Type B pancreatic cell (in vitro differentiated cells): ENCODE measurements at places on chromosomes 4 and X. TPM values are rescaled to one million over a fixed set of nuclear protein-coding genes. Genes with fewer than 3 reads are reported as not detected.

DNA sequence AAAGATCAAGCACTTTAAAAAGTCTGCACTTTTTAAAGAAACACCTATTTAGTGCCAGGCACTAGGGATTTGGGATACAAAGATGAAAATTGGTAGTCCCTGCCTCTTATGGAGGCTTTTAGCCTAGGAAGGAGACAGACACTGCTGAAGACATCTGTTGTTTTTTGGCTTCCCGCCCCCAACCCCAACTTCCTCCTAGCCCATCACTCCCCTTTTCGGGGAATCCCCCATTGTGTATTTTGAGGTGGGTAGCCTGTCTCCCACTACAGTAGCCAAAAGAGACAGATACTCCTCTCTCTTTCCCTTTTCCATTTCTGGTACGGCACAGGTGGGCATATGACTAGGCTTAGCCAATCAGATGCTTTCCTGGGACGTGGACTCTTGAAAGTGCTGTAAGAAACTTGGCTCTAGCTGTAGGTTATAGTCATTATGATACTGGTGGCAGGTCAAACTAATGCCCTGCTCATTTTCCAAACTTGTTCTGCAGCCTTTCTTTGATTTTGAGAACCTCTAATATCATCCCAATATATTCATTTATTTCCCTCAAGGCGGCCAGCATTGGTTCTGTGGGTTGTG, 194.6 kb upstream of the RBPJ start:
- DNase-seq, result no peak

- DNase-seq, result no peak
These were observed 14.7 kb upstream of the VSIG1 start for GRCh38 chrX:108029928-108030711.

Gene HSFX4
- total RNA-seq, result not detected in 2 replicates

Gene ODAPH
- total RNA-seq, result not detected in 2 replicates

Gene RASGEF1B
- 8.3 and 11.0 TPM in 2 replicates for total RNA-seq

GRCh38 chrX:153902385-153902784, 2.1 kb upstream of the AVPR2 start:
- DNase-seq, result no peak

Gene PLRG1
- total RNA-seq, result 92.9 and 95.7 TPM in 2 replicates

Gene FAM47A
- not detected in 2 replicates for total RNA-seq

Gene SAGE1
- not detected in 2 replicates for total RNA-seq

DNA sequence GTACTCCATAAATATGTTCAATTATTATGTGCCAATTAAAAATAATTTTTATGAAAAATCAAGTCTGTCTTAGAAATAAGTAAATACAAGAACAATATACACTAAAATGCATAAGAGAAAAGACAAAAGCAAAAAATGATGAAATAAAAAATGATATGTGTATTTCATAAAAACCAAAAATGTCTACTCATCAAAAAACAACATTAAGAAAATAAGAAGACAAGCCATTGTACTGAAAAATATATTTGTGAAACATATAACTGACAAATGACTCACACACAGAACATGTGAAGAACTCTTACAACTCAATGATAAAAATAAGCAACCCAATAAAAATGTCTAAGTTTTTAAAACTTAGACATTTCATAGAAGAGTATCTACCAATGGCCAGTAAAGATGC, 34.1 kb upstream of the ENOX2 start:
- DNase-seq, result no peak

DNA sequence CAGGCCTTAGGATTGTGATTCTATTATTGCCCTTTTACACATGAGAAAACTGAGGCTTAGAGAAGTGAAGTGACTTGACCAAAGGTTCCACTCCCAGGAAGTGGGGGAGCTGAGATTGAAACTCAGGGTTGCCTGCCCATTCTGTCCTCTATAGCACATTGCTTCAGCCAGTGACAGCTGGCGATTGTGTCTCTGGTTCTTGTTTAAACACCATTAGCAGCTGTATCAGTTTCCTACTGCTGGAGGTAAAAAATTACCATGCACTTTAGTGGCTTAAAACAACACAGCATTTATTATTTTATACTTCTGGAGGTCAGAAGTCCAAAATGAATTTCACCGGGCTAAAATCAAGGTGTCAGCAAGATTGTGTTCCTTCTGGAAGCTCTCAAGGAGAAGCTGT, 205.8 kb upstream of the MAMLD1 start:
- no peak for DNase-seq

DNA sequence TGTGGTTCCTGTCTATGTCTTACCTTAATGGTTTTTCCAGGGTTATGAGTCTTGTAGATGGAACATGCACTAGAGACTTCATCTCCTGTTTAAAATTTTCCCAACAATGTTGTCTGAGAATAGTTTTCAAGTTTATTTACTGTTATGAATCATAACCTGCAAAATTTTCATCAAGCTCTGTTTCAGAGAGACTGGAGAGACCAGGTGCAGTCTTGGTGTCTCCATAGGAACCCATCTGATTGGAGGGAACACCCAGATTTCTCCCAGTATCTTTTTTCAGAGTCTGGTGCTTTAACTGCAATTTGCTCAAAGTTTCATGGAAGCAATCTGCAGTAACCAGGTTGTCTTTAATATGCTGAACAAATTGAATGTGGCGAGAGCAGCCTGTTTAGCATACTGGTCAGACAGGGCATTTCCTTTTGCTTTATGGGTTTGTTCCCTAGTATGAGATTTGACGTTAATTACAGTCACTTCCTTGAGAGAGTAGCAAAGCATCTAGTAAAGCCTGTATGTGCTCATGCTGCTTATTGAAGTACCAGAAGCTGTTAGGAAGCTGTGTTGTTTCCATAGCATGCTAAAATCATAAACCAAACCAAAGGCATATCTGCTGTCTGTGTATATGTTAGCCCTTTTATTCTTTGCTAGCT, 18.8 kb upstream of the VSIG1 start:
- no peak for DNase-seq

- DNase-seq, result no peak
These were observed 82.5 kb downstream of the TIGD2 start for GRCh38 chr4:89193843-89194242.

- no peak for DNase-seq
These were observed 1.9 kb downstream of the NALF2 start for GRCh38 chrX:69505772-69506616.

Gene TEX13D
- total RNA-seq, result not detected in 2 replicates

GRCh38 chrX:110338935-110339334, 19.7 kb upstream of the RTL9 start:
- no peak for DNase-seq

Gene TCEANC
- 2.7 and 4.6 TPM in 2 replicates for total RNA-seq

Gene IL15
- total RNA-seq, result 0.77 and 0.79 TPM in 2 replicates

DNA sequence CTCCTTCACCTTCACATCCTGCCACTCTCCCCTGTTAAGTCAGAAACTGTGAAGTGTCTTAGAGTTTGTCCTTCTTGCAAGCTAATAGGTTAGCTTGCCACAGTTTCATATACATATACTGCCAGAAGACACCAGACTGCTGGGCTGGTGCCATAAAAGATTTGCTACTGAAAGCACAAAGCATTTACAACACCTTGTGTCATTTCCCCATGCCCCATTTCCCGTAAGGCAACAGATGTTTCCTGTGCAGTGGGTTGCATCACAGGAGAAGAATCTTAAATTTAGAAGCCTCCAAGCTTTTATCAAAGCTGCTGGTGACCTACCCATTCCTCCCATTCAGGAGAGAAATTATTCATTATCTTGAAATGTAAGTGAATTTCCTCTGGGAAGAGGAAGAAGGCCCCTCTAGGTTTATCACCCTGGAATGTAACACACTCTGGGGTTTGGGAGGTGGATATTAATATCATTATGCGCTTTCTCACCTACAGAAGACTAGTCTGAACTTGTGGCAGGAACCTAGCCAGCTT, 34.5 kb upstream of the RAB33B start:
- no peak for DNase-seq

- no peak for DNase-seq
These were observed 23.3 kb downstream of the ARHGAP24 start for GRCh38 chr4:85498068-85498733.

DNA sequence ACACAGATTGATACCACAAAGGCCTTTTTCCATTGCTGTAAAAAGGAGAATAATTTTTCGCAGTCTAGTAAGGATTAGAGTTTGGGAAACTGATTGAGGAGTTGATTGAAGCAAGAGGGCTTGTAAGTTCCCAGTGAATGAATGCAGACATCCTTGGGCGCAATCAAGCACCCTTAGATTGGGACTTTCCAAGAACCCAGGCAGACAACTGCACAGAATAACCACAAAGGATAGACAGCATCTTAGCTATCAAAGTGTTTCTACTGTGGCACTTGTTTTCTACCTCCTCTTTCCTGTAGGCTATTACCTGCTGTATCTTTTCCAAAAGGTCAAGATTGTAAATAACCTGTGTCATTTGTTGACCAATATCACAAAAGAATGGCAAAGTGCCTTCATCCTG, 2.6 kb downstream of the COX18 start:
- no peak for DNase-seq

Gene NXF2
- not detected in 2 replicates for total RNA-seq

- DNase-seq, result no peak
These were observed 146.2 kb downstream of the NPNT start for GRCh38 chr4:106041294-106042002.

GRCh38 chr4:55183926-55184599, 58.7 kb upstream of the KDR start:
- DNase-seq, result no peak

Gene GAB3
- total RNA-seq, result 0.19 TPM in 1 of 2 replicates, not detected in the other

GRCh38 chr4:38360201-38360600, 303.8 kb upstream of the KLF3 start:
- no peak for DNase-seq

DNA sequence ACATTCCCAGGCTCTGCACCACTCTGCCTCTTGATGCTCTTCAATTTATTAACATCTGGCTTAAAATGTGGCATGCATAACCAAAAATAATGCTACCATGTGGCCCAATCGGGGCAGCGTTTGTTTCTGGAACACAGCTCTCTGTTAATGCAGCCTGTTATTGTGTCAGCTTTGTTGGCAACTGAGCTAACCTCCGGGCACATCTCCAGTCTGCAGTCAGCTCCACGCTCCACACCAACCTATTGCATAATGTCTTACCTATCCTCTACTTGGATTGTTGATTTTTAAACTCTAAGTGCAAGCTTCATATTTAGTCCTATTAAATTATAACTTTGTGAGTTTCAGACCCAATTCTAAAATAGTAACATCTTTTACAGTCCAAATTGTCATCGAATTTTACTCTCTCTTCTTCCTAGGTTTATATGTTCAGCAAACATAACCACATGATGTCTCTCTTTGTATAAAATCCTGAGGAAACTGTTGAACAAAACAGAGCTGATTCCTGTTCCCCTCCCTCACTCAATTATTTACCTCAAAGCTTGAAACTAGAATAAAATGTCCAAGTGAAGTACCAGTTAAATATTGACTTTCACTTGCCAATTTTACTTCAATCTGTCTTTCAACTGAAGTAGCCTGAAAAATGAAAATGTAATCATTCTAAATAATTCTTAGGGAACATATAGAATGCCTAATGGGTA, 92.2 kb upstream of the RAPGEF2 start:
- no peak for DNase-seq

GRCh38 chr4:93431371-93431770, 397.2 kb upstream of the ATOH1 start:
- no peak for DNase-seq

Gene NDST3
- total RNA-seq, result 1.5 and 2.7 TPM in 2 replicates

GRCh38 chrX:10974920-10975319, 136.2 kb upstream of the HCCS start:
- no peak for DNase-seq

Gene PGAM4
- total RNA-seq, result not detected in 2 replicates

GRCh38 chrX:27309406-27309805, 153.7 kb downstream of the PPP4R3C start:
- no peak for DNase-seq
